ENCODE measurements at places on chromosomes 16 and 17.

- no peak for DNase-seq
Measured at GRCh38 chr17:65657251-65657828, 95.9 kb upstream of the AXIN2 start.

DNA sequence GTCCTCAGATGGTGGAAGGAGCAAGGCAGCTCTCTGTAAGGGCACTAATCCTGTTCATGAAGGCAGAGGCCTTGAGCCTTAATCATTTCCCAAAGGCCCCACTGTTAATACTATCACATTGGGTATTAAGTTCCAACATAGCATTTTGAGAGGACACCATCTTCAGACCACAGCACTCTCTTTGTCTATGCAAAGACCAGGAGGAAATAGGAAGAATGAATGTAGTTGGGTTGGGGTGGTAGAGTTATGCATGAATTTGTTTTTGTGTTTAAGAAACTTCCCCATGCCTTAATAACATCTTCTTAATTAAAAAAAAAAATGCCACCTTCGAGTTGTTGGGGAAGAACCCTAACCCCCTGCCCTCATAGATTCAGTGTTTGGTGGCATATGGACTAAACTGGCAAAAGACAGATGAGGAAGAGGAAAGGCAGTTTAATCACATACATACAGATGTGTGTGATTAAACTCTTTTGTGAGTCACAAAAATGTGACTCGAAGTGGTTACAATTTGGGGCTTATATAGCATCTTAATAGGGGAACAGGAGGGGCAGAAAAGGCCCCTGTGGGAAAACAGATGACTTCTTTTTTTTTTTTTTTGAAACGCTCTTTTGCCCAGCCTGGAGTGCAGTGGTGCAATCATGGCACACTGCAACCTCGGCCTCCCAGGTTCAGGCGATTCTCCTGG is 35.0 kb upstream of the SLC5A10 start:
- DNase-seq = no peak

GRCh38 chr16:89025636-89026035 is 48.6 kb upstream of the CBFA2T3 start:
- no peak for DNase-seq

DNA sequence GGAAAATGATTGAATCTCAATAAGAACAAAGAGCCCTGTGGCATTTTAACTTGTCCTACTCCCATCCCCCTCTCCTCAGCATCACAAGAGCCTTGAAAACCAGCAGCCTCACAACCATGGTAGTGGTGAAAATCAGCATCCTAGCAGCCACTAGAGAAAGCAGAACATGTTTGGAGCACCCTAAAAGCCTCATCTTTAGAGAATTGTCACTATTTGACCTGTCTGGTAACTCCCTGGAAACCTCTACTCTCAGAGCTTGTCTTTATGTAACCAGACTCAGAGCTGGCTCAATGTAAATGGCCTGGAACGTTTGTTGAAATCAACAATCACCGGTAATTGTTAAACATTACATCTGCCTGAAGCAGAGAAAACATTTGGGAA is 70.8 kb downstream of the MMD start:
- no peak for DNase-seq

DNA sequence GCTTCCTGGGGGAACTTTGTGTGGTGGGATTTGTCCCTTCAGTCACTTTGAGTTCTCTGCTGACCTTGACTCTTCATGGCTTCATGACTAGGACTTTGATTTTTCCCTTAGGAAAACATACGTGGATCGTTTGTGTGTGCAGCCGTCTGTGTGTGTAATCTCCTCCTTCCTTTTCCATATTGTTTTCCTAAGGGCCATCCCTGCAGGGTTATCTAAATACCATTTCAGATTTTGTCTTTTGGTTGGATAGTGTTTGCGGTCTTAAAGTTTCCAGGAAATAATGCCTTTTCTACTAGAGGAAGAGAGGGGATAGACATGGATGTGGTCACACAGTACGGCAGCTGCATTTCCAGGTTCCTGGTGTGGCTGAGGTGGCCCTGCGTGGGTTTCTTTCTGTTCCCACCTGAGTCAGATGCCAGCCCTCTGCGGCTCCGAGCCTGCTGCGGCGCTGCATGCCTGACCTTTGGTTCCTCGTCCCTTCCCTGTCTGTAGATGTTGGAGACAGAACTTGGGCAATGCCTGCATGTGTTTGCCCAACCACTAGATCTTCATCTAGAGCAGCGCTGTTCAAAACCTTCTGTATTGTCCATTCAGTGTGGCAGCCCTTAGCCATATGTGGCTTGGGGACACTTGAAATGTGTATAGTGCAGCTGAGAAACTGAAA is 72.0 kb upstream of the LGALS9 start:
- no peak for DNase-seq

DNA sequence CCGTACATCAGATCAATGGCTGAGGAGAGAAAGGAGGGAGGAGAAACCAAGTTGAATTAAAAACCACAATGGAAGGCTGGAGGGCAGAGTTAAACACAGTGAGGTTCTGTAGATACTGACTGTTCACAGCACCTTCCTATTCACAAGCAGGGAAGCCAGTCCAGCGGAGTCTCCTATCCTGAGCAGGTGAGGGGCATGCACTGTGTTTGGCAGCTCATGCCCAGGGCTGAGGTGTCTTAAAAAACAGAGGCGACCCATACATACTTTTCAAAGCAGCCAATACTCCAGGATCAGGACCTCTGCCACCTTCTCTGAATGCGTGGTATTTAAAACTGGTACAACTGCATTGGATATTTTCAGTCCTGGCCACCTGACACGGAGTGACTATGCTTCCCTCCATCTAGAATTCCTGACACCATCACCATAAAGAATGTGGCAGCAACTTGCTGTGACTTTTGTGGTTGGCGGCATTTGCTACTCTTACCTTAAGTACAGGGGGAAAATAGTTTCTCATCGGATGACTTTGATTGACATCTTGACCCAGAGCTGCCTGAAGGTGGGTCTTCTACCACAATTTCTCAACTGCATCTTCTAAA is 21.5 kb downstream of the USP22 start:
- DNase-seq = no peak

DNA sequence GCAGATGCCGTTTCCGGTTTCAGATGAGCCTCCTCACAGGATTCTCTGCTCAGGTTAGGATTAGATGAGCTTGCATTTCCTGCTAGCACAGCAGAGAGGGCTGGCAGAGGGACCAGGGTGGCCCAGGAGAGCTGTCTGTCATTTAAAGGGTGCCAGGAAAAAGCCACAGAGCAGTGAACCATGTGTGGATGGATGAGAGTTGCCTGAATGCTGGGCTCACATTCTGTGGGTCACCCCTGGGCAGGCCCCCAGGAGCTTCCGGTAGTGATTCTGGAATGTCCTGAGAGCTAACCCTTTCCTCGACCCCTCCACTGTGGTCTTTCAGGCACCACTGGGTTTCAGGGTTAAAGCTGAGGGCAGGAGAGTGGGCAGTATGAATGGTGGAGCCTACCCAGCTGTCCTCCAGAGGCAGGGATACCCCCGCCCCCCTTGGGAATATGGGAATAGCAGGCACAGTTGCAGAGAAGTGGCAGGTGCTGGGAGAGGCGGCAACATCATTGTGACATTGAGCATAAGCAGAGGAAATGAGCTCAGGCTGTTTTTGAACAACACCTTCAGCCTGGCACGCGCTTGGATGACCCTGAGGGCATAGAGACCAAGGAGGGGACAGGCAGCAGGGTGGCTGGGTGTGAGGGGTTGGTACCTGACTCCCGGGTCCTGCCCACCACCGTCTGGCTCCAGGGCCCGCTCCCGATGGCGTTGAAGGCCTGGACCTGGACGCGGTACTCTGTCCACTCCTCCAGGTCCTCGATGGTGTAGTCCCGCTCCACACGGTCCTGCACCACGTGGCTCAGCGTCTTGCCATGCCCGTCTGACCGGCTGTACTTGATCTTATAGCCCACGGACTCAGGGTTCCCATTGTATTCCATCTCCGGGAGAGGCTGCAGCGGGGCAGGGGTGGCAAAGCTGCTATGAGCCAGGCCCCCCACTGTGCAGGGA is 83.0 kb upstream of the CDC42EP4 start:
- no peak for DNase-seq

DNA sequence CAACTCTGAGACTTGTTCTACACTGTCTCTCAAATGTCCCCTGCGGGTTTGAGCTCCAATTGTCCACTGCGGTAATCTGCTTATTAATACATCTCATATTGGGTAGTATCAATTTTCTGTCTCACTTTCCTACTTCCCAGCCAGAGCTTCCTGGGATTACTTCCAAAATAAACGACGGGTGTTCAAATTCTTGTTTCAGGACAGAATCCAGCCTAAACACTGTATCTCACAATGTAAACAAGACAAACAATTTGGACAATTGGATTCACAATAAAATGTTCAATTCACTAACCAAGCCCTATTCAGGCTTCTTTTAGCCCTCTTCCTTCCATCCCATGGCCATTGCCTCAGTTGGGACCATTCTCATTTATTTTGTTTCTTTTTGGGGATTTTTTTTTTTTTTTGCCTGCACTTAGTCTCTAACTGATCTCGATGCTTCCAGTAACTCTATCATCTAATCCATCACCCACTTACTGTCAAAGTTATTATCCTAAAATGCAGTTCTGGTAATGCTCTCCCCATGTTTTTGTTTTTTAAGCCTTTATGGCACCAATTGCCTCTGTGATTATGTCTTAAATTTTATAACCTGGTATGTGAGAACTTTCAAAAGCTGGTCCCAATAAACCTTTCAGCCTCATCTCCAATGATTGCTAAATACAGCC is 2.0 kb upstream of the VAT1L start:
- no peak for DNase-seq

- DNase-seq = no peak
Measured at GRCh38 chr16:3573146-3573815, 3.9 kb downstream of the NLRC3 start.

Data from AG04450 (cell line).